AG08395 (cell line): ENCODE measurements at places on chromosomes 12 and 14.
A peak's percentile ranks its signal among the peaks of the same experiment; 100 is the strongest.

DNA sequence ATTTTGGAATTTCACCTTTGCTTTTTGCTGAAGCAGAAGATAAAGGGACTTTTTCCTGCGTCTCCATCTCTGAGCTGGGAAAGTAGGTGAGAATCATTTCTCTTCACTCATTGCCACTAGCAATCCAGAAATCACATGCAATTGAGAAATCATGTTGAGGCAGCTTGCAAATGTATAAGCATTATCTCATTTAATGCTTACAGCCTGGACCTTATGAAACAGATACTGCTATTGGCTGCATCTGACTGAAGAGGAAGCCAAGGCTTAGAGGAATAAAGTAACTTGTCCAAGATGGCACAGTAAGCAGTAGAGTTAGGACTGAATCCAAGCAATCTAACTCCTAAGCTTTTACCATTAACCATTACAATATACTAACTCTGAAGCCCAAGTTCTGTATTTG, 122.4 kb downstream of the FIGNL2 start:
- DNase-seq: no peak

DNA sequence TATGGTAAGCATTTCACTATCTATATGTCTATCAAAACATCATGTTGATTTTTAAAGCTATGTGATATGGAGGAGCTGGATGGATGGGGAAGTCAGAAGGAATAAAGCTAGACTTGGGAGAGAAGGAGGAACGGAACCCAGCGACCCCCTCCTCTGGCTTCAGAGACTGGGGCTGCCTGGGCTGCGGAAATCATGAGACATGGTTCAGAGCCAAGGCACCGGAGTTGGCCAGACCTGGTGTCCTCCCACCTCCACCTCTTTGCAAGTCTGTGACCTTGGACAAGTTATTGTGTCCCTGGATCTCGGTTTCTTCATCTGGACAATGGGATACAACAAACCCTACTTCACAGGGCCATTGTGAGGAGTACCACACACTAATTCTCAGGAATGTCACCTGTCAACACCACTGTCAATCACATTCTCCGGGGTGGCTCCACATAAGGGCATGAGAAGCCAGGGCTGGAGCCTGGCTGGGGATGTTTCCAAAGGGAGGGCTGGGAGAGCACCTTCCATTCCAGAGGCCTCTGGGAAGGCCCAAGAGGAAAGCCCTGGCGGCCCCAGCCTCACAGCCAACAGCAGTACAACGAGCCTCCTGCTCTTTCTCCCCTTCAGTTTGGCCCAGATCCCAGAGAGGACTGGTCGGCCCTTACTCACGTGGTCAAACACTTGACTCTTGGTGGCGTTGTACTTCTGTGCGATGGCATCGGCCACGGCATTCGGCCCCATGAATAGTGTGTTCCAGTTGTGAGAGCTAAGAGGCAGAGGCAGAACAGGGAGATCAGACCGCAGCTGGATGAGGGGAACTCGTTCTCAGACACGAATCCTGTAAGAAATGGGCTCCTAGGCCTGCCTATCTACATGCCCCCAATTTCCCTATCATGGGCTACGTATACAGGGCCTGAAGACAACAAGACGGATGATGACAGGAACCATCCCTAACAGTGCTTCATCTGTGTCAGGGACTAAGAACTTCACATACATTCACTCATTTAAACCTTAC, 20.7 kb downstream of the RBM19 start:
- DNase-seq: no peak

DNA sequence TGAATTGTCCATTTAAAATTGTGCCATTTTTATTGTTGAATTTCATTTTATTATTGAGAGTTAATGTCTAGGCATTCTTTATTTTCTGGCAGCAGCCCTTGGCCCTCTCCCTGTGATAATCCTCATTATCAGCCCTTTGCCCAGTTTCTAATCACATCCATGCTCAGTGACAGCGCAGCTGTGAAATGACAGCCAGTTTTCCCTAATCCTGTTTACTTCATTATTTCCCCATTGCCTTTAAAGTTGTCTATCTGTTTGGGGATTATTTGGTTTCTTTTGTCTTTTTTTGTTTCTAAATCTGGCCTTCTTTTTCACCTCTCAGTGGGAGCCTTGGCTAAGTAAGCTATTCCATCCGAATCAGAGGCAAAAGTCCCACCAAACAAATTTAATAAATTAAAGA, 476.9 kb downstream of the SLC6A15 start:
- no peak for DNase-seq

DNA sequence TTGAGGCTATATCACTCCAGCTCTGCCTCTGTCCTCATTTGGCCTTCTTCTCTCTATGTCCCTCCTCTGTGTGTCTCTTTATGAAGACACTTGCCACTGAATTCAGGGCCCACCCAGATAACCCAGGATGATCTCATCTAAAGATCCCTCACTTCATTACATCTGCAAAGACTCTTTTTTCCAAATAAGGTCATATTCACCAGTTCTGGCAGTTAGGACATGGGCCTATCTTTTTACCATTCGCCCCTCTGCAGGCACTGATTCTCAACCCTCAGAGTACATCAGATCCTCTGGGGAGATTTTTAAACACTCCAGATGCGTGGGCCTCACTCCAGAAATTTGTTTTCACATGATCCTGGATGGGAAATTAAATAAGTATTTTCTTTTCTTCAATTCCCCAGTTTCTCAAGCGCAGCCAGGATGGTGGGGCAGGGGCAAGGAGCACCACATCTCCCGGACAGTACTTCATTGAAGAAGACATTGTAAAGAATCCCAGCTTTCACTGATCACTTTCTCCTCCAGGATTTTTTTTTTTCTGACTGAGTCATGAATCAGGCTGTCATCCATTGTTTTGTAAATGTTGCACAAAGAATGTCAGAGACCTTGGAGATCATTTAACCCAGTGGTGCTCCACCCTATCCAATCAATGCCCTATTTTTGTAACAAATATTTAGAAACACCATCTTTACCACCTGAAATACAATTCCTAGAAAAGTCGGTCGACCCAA, 27.4 kb downstream of the CRACR2A start:
- peak; percentile 31 for DNase-seq

- no peak for DNase-seq
These were observed 96.6 kb downstream of the PRKCH start for GRCh38 chr14:61417883-61418455.

- peak; percentile 67 for DNase-seq
These were observed 4.8 kb upstream of the AMN start for GRCh38 chr14:102917469-102918211.

- no peak for DNase-seq
These were observed 454.8 kb downstream of the AEBP2 start for GRCh38 chr12:19894050-19894449.

DNA sequence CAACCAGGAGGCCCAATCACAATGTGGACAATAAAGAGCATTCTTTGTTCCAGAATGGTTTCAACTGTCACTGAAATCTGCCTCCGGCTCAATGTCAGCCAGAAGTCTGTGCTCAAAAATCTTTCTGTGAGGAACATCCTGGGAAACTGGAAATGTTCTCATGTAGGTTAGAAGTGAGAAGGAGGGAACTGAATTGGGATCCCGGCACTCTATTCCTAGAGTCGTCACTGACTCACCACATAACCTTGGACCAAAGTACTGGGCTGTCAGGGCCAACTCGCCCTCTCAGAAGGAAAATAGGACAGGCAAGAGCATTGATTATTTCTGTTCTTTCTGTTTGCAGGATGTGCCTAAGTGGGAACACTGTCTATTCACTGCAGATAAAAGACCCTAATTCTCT, 57.6 kb downstream of the PRKAB1 start:
- no peak for DNase-seq

GRCh38 chr12:110750784-110751461, 8.2 kb upstream of the PPP1CC start:
- DNase-seq: peak; percentile 81

GRCh38 chr14:67221248-67221981, 19.8 kb upstream of the PALS1 start:
- DNase-seq: peak; percentile 72

DNA sequence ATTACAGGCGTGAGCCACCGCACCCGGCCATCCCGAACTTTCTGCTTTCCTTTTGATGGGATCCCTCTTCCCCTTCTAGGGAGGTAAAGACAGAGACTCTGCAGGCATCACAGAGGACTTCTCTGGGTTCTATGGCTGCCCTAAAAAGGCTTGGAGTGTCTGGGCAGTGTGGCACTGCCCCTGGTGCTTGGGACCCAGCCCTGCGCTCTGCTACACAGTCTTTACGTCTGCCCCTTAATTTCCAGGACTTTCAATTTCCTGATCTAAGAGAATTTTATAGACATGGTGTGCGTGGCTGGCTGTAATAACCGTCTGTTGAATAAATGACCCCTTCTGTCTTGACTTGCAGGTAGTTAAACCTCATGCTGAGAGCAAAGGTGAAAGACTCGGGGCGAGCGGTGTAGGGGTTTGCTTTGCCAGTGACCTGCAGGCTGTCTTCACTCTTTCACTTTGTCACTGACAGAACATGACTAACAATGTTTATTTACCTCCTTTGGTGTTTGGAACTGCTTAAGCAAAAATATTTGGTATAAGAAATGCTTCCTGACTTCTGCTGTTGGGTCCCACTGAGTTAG, 110.9 kb upstream of the MAP1LC3B2 start:
- no peak for DNase-seq

- DNase-seq: peak; percentile 18
These were observed 1.0 kb downstream of the BORCS5 start for GRCh38 chr12:12357719-12358461.

- DNase-seq: no peak
These were observed 1.9 kb downstream of the TMEM263 start for GRCh38 chr12:106957583-106957982.

DNA sequence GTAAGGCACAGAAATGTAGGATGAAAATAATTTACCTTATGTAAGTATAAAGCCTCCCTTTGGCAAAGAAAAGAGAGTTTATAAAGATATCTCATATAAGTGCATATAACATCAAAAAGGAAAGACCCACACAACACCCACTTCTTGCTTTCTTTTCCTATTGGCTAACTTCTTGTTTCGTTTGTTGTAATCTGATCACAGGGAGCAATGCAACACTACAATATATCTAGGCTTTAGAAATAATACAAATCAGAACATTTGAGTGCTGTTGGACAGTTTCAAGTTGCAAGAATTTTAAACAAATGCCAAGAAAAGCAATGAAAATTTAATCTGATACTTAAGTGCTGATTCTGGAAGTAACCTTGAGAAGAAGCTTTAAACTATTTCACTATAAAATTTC, 1.3 kb downstream of the FGD6 start:
- no peak for DNase-seq

DNA sequence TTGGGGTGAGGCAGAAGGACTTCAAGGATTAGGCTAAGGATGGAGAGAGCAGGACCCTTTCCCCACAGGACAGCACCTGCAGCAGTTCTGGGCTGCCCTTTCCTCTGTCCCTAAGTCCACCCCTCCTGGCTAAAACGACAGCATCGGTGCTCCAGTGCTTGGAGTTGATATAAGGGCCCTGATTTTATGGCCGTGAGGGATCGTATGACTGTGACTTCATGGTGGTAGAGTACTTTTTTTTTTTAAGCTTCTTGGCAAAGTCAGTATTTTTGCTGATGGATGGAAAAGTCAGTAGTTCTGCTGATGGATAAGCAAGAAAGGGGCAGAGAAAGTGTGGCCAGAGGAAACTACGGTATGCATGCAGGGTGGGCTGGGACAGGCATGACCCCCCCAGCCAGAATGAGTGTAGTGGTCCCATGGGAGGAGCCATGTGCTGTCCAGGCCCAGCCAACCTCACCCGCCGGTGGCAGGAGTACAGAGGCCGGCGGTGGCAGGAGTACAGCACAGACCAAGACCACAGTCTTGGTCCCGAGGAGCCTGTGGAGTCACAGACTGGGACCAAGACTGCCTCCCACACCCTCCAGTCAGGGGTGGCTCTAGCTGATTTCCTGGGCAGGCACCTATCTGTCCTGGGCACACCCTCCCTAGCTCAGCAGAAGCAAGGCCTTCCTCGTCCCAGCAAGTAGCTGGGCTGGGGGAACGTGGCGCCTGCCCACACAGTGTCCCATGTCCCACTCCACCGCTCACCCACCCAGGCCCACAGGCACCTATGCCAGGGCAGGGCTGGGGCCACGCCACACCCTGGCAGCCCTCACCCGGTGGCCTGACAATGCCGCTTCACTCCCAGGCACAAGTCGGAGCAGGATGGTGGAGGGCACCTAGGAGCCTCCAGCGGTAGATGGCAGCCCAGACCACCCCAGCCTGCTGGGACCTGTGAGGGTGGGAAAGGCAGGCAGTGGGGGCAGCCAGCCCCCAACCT, 46.3 kb downstream of the CCDC88C start:
- no peak for DNase-seq

- DNase-seq: no peak
These were observed 7.4 kb upstream of the SYCP3 start for GRCh38 chr12:101746661-101747060.

- DNase-seq: peak; percentile 41
These were observed 10.9 kb downstream of the EVL start for GRCh38 chr14:100076133-100076532.
